ENCODE measurements at places on chromosomes 12 and 14.

- DNase-seq: no peak
These were observed 47.5 kb downstream of the DLK1 start for GRCh38 chr14:100774164-100774537.

- DNase-seq: no peak
These were observed 14.4 kb downstream of the CD9 start for GRCh38 chr12:6214633-6215032.

DNA sequence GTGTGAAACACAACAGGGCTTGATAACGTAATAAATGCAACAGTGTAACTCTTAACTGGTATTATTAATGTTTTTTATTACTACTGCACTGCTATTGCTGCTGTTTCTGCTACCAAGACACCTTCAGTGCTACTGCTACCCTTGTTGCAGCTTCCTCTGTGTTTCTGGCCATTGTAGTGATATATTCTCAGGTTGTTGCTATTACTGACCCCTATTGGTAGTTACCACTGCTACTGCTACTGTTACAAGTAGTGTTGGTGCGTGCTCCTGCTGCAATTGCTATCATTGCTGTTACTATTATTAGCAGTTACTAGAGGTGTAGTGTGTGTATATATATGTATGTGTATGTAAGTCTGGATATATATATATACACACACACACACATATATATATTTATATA is 87.2 kb upstream of the PTPRB start:
- DNase-seq: no peak

- DNase-seq: no peak
These were observed 132.2 kb upstream of the TMTC2 start for GRCh38 chr12:82554529-82554928.

DNA sequence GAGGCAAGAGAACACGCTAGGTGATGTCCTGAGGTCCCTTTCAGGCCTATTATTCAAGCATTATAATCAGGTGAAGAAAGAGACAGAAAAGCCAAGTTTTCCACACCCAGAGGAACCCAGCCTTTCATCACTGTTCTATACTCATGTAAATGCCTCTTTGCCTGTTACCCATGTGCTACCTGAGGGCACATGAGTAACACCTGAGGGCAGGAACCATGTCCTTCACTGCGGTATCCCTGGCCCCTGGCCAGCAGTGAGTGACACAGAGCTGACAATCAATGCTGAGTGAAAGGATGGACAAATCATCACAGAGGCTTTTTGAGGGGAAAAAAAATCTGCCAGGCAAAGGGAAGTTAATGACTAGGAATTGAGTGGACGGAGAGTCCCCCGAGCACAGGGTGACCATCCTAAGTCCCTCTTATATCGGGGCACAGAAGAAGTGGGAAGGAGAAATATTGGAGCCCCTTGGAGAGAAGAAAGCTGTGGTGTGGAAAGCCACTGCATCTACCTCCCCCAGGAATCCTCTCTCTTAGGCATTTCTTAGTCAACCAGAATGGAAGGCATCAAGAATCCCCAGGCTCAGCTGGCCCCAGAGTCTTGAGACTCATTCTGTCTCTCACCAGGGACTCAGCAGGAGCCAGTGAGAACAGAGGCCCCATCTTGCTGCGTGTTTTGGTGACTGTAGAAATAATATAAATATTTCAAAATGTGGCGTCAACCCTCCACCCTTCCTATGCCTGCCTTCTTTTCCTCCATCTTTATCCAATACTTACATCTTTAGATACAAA is 212.9 kb downstream of the DPF3 start:
- DNase-seq: no peak

- peak; percentile 58 for DNase-seq
These were observed 7.9 kb downstream of the NKX2-1 start for GRCh38 chr14:36511981-36512584.

DNA sequence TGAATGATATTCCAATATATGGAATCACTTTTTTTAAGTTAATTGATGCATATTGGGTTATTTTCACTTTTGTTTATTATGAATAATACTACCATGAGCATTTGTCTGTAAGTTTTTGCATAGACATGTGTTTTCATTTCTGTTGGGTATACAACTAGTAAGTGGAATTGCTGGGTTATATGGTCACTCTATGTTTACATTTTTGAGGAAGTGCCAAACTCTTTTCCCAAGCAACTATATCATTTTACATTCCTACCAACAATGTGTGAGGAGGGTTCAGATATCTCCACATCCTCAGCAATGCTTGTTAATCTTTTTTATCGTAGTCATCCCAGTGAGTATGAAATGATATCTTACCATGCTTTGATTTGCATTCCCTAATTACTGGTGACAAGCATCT is 64.0 kb downstream of the MON2 start:
- no peak for DNase-seq

DNA sequence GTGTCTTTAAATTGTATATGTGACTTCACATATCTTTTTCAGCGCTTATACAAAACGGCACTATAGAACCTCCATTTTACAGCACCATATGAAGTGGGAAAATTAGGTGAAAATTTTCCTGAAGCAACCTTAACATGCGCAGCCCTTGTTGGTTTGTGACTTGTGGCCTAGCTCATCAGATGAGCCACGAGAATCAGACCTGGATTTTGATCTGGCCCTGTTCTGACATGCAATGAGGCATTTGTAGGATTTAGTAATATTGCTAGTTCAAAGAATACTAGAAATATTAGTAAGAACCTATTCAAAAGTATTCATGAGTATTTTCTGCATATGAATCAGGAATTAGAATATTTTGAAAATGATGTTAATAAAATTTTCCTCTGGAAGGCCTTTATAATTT is 2.9 kb downstream of the CDKN1B start:
- no peak for DNase-seq

GRCh38 chr12:83971781-83972180 is 940.8 kb downstream of the SLC6A15 start:
- no peak for DNase-seq

DNA sequence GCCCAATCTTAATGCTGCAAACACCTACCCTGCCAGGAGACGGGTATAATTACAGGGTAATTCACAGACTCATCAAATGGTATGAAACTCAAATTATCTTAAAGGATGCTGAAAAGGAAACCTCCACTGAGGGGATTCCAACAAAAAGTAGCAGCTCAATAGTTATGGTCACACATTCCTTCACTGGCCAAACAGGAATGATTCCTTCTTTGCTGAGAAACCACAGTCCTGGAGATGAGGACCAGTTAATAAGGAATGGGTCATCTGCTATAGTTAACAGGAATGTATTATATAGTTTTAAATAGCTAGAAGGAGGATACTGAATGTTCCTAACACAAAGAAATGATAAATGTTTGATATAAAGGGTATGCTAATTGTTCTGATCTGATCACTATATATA is 136.9 kb downstream of the STXBP6 start:
- no peak for DNase-seq

DNA sequence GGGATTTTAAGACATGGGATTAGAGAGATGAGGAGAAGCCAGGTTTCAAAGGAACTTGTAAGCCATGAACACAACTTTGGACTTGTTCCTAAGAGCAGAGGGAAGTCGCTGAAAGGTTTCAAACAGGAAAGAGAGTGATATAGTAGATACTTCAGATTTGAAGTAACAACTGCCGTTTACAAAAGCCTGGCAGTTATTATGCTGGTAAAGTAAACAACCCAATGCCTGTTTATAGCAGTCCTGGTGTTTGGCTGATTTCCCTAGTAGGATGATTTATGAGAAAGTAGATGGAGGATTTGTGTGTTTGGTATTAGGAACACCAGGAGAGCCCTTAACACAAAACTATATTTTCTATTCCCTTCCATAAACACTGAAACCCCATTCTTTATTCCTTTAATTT is 285.7 kb downstream of the RMST start:
- no peak for DNase-seq

DNA sequence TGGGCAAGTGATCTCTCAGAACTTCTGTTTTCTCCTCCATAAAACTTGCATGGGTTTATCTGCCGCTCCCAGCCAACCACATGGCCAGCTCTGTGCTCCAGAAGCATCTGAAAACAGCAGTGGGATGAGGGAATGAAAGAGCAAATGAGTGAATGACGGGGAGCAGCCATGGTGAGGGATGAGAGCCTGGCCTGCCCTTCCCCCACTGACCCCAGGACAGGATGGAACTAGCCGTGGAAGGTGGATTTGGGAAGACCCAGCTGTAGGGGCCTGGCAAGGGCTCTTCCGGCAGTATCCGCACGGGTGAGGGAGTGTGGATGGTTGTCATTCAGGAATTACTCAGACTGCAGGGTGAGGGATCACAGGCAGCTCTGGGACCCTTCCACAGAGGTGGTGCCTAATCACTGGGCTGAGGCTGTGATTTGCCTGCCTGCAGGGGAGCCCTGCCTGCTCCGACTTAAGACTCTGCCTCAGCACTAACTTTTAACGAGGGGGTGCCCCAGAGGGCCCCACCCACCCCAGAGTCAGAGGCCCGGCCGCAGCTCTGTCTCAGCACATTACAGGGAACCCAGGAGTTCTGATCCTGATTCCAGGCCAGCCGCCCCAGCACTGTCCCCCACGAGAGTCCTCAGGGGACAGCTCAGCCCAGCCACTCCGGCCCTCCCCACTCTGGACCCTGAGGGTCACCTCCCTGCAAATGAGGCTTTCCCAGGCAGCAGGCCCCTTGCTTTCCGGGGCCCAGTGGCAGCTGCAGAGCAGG is 136.8 kb upstream of the C14orf180 start:
- no peak for DNase-seq

- DNase-seq: no peak
These were observed 56.2 kb upstream of the CCDC198 start for GRCh38 chr14:57549765-57550420.

DNA sequence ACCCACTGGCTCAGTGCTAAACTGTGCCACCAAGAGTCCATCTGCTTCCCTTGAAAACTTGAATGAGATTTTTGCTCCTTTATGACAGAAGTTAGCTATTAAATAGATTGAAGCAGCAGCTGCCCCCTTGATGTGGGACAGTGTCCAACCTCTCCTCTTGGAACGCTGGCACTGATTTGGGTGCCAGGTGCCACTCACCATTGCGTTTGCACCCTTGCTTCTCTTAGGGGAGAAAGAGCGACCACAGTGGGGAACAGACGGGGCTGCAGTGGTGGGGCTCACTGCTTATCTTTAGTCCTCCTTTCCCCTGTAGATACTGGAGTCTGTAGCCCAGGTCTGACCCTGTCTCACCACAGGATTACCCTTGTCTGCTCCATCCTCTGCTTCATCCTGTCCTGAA is 9.4 kb downstream of the EP400 start:
- DNase-seq: no peak

- DNase-seq: no peak
These were observed 175.4 kb upstream of the CDKN3 start for GRCh38 chr14:54221432-54221803.

DNA sequence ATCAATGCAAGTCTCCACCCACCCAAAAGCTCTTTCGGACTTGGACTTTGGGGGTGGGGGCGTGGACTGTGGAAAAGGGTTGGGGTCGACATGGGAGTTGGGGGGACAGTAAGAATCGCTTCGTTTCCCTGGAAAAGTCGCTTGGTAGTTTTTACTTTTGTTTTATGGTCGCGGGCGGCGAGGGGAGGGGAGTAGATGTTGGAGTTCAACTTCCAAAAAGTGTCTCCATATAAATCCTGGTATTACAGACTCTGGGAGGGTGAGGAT is 568 bp upstream of the BCL11B start:
- no peak for DNase-seq

DNA sequence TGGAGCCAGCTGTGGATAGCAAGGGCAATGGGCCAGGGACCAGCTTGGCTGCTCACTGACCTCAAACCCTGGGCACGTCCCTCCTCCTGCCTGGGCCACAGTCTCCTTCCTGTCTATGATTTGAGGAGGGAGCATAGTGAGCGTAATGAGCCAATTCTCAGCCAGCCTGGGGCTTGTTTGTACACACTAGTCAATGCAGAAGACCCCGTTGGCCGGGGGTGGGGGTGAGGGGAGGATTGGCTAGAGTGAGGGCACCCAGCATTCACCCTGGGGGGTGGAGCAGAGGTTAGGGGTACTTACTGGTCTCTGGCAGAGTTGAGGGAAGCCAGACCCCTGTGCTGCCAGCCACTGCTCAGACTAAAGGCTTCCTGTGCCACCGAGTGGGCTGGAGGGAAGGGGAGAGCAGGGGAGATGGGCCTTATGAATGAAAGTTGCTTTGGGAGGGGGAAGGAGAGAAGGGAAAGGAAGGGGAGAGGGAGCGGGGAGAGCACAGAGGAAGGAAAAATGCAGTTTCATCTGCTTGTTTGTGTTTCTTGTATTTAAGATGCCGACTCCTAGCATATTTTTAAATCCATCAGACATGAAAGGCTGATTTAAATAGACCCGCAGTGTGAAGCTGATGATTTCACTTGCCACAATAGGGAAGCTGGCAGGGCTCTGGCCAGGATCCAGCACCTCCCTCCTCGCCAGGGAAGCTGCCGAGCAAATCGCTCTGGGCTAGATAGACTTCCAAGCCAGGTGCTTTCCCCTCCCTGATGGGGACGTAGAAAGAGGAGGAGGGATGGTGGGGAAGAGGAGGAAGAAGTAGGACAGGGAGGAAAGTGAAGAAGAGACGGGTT is 114.0 kb downstream of the PRMT8 start:
- peak; percentile 69 for DNase-seq

DNA sequence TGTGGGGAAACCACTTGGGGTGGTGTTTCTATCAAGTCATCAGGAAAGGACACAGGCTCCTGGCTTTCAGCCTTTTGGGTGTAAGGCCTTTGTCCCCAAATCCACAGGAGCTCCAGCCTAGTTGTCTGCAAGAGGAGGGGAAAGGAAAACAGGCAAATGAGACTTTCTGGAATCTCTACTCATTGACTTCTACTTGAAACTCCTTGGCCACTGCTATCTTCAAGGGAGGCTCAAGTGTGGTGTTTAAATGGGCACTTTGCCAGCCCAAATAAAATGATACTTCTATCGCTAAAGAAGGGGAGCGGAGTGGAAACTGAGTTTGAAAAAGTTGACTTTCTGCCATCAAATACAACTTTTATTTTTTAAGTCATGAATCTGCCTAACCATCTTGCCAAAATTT is 445.9 kb upstream of the RGS6 start:
- no peak for DNase-seq

GRCh38 chr12:77625441-77625840 is 205.3 kb upstream of the NAV3 start:
- no peak for DNase-seq

DNA sequence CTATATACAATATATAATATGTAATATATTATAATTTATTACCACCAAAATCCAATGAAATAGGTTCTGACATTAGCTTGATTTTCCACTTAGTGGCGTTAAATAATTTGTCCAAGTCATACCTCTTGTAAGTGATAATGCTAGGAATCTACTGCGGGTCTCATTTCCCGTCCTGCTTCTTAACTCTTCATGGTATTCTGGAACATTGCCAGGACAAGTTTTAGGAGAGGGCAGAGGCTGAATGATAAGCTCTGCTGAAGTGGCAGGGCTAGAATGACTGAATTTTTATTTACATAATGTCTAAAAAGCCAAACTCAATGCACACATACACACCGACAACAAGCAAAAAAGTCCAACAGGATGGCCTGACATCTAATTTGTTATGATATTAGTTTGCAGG is 70.4 kb upstream of the PTPRQ start:
- no peak for DNase-seq
